Activated naive CD8-positive, alpha-beta T cell treated with anti-CD3 and anti-CD28 coated beads for 36 hours (primary cell): ENCODE measurements at places on chromosomes 7 and 10. TPM values are rescaled to one million over a fixed set of nuclear protein-coding genes. Genes with fewer than 3 reads are reported as not detected.

Gene LEP
- not detected for total RNA-seq

Gene TAS2R5
- 0.74 TPM for total RNA-seq

Gene SLC39A12
- total RNA-seq, result not detected

Gene FAM25G
- not detected for total RNA-seq

Gene C7orf57
- 1.1 TPM for total RNA-seq

Gene TMEM270
- total RNA-seq, result not detected

Gene ITPRID1
- not detected for total RNA-seq

Gene GCK
- total RNA-seq, result 3.7 TPM

Gene ZNRF2
- total RNA-seq, result 6.9 TPM

DNA sequence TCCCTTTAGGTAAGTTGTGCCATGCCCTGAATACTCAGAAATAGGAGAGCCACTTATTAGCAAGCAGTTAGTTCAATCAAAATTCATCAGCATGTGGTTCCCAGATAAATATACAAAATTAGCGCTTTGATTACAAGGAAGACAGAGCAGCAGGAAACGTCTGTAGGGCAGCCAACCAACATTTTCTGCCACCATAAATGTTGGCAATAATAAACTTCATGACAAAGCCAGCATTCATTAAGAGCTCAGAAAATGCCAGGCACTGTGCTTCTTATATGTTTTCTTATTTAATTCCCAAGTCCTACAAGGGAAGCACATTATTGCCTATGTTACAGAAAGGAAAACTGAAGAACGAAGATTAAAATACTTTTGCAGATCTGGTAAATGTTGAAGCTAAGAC lies 22.0 kb upstream of the ABCB5 start:
- no peak for DNase-seq

DNA sequence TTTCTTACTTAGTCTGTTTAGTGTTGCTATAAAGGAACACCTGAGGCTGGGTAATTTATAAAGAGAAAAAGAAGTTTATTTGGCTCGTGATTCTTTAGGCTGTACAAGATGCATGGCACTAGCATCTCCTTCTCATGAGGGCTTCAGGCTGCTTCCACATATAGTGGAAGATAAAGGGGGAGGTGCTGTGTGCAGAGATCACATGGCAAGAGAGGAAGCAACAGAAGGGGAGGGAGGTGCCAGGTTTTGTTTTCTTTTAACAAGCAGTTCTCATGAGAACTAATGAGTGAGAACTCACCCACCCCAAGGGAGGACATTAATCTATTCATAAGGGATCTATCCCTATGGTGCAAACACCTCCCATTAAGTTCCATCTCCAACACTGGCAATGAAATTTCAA lies 17.3 kb downstream of the CYP2E1 start:
- no peak for DNase-seq

GRCh38 chr7:37354656-37355131 lies 94.0 kb downstream of the ELMO1 start:
- peak; percentile 56 for DNase-seq

- DNase-seq, result no peak
These were observed 33.8 kb upstream of the FZD8 start for GRCh38 chr10:35675846-35676245.

GRCh38 chr7:38561166-38561565 lies 70.0 kb downstream of the AMPH start:
- no peak for DNase-seq

DNA sequence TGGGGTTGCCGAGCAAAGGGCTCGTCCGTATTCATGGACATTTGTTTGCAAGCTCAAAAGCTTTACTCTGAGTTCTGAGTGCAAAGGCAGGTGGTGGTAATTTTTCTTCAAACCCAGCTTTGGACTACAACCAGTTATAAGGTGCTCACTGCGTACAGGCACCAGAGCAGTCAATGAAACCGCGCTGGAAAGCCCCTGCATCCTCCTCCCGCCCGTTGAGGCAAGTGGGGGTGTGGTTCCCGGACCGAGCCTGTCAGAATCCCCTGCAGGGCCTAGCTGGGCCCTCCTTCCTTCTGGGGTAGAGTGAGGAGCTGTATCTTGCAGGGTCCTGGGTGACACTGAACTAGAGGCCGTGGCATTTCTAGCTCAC lies 22.3 kb downstream of the AMZ1 start:
- DNase-seq, result no peak

DNA sequence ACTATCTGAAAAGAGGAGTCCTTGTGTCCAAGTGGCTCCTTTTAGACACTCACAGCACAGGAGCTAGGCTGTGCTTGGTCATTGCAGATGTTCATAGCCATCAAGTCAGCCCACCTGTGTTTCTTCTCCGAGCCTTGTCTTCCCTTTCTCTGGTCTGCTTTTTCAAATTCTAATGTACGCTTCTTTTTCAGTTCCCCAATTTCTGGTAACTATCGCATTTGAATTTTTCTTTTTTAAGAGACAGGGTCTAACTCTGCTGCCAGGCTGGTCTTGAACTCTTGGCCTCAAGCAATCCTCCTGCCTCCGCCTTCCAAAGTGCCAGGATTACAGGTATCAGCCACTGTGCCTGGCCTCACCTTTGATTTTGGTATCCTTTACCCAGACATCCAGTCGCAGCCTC lies 18.9 kb downstream of the APBB1IP start:
- DNase-seq, result no peak

DNA sequence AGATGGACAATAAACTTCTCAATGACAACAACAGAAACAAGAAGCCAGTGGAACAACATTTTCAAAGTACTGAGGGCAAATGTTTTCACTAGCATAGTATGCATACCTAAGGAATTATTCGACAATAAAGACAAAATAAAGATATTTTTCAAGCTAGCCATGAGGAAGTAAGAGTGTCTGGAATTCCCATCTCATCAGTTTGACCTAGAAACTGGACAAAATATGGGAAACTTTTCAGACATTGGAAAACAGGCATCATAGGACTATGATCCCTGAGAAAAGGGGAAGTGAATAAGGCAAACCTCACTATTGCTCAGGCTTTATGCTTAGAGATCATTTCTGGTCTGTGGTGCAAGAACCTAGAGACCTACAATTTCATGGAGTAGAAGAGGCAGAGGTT lies 86.3 kb downstream of the OAT start:
- DNase-seq, result no peak

- DNase-seq, result no peak
These were observed 1.3 kb downstream of the SEMA3D start for GRCh38 chr7:85185424-85186082.

DNA sequence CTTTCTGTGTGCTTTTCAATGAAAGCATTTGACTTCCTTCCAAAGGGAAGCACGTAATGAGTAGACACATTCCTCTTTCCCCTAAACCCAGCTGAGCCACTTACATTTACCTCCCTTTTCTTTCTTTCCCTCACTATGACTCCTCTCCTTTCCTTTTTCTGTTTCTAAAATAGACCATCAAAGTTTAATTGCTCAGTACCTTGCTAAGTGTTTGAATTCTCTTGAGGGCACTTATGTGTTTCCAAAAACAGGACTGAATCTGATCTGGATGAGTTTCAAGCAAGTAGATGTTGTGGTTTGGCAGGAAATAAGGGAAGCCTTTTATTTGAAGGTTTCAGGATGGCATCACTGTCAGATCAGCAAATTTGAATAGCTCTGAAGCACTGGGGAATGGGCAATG lies 396.2 kb downstream of the REEP3 start:
- DNase-seq, result no peak

- DNase-seq, result no peak
These were observed 402 bp downstream of the MAFK start for GRCh38 chr7:1530946-1531262.

GRCh38 chr7:19362099-19362498 lies 216.9 kb upstream of the FERD3L start:
- DNase-seq, result no peak

- no peak for DNase-seq
These were observed 29.9 kb downstream of the AP5Z1 start for GRCh38 chr7:4805110-4805983.

- no peak for DNase-seq
These were observed 34.1 kb downstream of the DAGLB start for GRCh38 chr7:6413637-6414036.

DNA sequence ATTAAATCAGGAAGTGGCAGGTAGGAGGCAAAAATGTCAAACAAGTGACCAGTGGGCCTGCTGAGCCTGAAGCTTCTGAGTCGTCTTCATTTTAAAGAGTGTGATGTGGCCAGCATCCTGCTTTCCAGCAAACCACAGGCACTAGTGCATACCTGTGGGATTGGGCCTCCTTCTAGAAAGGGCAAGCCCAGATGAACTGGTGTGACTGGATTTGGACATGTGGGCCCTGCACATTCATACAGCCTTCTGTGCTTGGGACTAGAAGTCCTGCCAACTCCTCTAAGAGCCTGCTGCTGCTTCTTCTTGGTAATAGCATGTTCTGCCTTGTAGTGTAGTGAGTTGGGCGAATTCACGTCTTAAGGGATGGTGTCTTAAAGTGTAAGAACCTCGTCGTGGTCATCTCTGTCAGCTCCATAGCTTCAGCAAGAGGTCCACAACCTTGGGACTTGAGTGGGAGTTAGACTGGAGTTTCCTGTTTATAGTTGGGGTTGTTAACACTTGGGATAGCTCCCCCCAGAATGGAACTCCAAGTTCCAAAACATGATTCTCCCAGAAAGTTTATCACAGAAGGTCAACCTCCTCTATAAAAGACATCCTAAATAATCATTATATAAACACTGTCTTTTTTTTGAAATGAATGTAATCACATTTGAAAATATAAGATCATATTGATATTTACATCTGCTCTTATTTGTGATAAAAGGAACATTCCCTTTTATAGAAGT lies 11.2 kb downstream of the BMPER start:
- no peak for DNase-seq

DNA sequence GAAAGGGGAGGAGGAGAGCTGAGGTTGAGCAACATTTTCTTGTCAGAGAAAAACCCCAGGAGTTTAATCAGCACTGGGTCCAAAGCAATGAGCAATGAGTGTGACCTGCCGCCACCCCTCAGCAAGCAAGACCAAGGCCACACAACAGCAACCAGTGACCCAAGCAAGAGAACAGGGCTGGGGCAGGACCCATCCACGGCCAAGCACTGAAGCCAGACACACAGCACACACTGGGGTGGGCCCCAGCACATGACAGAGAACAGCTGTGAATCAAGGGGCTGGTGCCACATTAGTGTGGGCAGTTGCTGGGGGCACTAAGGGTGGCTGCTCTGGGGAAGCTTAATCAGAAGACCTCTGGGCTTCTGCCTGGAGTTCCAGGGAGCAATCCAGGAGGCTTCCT lies 16.2 kb downstream of the TMEM72 start:
- DNase-seq, result no peak

DNA sequence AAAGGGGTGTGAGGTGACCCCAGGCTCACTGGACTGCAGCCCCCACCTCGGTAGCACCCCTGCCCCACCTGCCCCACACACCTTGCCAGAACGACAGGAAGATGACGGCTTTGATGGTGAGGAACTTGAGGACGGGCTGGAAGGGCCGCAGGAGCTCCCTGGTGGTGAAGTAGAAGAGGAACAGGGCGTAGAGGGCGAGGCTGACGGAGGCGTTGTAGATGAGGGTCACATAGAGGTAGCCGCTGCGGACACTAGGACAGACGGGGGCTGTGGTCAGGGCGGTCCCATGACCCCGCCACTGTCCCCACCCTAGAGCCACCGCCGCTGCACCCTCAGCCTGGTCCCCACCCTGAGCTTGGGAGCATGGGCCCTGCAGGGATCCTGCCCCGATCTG lies 7.6 kb downstream of the TMEM184A start:
- no peak for DNase-seq

GRCh38 chr10:129978980-129979379 lies 14.9 kb upstream of the EBF3 start:
- DNase-seq, result no peak

GRCh38 chr7:43753843-43754242 lies 4.6 kb upstream of the BLVRA start:
- DNase-seq, result no peak
